ENCODE measurements at places on chromosomes 4 and X.

DNA sequence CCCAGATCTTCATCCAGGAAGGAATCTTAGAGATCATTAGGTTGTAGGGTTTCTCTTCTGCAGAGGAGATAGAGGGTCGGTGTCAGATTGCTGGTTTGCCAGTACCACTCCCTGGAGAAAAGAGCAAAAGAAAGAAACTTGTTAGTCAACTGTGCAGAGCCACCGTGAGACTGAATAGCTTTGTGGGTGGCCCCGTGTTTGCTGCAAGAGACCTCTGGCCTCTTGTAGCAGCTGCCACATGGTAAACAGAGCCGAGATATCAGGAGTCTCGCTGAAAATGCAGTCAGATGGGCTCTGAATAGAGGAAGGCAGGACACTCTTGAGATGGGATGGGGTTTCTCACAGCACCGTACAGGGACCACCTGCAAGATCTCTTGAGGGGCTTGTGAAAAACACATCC is 149.7 kb downstream of the PTTG2 start:
- peak; percentile 63 for DNase-seq

DNA sequence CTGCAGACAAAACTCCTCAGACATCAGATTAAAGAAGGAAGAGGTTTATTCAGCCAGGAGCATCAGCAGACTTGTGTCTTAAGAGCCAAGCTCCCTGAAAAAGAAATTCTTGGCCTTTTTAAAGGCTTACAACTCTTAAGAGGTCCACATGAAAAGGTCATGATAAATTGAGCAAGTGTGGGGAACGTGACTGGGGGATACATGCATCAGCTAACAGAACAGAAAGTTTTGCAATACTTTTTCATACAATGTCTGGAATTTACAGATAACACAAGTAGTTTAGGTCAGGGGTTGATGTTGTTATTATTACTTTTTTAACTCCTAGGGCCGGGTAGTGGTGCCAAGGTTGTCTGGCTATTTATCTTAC is 55.6 kb upstream of the RBMX start:
- no peak for DNase-seq

DNA sequence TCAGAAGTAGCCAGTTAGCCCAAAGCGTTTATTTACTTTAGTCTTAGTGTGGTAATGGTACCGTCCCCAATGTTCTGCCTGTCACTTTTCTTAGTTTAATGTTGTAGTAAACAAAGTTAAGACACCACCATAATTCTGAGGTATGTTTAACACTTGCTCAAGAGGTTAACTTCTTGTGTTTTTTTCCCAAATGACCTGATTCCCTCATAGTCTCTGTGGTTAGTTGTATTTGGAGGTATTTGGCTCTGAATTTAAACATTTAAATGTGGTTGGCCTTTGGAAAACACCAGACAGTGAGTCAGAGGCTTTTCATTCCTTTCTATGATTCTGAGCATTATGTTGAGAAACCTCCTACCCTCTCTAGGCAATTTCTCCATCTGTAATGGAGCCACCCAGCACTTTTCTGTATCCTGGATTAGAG is 47.9 kb downstream of the CXCL1 start:
- peak; percentile 70 for DNase-seq

DNA sequence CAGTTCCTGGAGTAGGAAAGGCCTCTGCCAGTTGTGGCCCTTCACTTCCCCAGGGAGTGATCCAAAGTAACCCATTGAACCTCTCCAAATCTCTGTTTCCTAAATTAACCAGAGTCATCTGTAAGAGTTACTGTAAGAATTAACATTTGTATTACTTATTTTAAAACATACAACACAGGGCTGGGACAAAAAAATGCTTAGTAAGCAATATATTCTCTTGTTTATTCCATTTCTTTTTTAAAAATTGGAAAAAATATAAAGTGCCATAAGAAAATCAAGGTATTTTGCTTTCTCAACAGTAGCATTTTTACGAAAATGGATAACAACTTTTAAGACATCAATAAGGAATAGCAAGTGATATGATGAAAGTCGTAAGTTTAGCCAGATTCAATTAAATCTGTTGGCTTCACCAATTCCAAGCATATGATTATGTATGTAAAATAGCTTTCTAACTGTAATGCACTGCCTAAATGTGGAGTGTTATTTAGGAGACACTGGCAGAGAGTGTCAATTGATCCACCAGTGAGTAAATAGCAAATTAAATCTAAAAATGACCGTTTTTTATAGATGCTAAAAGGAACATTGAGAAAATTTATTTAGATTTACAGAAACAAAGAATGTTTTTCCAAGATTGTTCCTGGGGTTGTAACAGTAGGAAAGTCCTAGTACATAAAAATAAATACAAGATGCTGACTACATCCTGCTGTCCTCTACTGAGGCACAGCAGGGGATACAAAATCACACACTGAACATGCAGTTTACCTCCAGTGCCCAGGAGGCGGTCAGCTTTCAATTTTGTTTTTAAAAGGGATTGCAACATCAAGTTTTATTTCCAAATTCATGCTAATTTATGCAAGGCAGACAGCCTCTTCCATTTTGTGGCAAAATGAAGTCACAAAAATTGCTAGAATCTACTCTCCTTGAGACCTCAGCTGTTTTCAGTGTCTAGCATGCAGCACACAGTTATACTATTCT is 53.7 kb downstream of the GPM6A start:
- DNase-seq: no peak

DNA sequence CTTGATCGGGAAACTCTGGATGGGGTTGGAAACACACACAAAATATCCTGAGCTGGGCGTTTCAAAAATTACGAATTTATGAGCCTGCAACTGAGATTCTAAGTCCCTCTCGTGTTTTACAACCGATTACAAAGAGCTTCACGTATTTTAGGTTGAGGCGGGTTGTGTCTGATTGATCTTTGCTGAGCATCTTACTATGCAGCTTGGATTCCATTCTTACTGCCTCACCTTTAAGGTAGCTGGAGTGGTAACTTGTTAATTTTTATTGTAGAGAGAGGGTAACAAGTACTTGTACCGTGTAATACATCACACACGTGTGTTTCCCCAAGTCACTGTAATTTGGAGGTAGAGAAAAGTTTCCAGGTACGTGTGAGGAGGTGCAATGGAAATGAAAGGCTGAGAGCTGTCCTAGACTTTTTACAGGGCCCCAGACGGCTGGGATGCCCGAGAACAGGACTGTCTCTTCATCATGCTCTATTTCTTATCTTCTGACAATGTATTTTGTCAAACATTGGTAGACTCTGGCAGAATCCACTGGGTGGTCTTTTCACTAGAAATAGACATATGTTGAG is 97.8 kb upstream of the TENM3 start:
- peak; percentile 7 for DNase-seq

DNA sequence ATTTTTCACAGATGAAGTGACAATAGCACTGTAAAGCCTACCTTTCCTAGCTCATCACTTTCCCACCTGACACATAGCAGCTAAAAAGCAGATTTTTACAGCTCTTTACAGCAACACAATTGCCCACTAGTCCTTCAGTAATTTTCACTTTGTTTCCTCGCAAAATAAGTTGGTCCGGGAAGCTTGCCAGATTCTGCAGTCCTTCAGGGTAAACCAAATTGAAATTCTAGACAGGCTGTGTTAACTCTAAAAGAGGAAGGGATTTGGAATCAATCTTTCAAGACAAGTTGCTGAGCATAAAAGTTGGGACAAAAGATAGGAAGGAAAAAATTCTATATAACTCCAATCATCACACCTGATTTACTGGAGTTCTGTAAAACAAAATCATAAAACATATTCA is 8.7 kb downstream of the C1QTNF7 start:
- DNase-seq: peak; percentile 68

- DNase-seq: peak; percentile 51
These were observed 74.2 kb downstream of the PPA2 start for GRCh38 chr4:105399532-105400161.

GRCh38 chr4:72312032-72312650 is 256.9 kb downstream of the ADAMTS3 start:
- peak; percentile 84 for DNase-seq

DNA sequence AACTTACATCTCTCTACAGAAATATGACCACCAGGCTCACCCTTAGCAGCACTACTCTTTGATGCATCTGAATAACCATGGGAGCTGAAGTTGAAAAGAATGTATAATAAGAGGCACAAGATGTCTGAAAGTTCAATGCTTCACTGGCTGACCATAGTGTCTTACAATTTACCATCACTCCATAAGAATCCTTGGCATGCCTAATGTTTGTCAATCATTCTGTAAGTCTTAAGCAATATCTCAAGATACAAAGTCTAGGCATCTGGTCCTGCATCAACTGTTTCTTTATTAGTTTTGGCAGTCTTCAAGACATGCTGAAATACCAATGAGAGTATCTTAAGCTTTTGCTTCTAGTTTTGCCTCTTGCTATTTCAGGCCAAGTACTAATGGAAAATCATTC is 755.5 kb downstream of the STIM2 start:
- no peak for DNase-seq
